Mammary microvascular endothelial cell (primary cell): ENCODE measurements at places on chromosomes 5 and 9. TPM values are rescaled to one million over a fixed set of nuclear protein-coding genes. Genes with fewer than 3 reads are reported as not detected.

IRX4 gene
- total RNA-seq = not detected in 2 replicates

N4BP3 gene
- total RNA-seq = 12.3 and 13.1 TPM in 2 replicates

ELAVL2 gene
- 0.64 and 1.1 TPM in 2 replicates for total RNA-seq

UGT3A1 gene
- total RNA-seq = not detected in 2 replicates

FAM221B gene
- not detected in 2 replicates for total RNA-seq

CCL21 gene
- 0.20 and 0.53 TPM in 2 replicates for total RNA-seq

PCDHB5 gene
- total RNA-seq = 0.15 and 0.47 TPM in 2 replicates

PHPT1 gene
- 173 and 189 TPM in 2 replicates for total RNA-seq

PDGFRB gene
- 0.69 and 1.6 TPM in 2 replicates for total RNA-seq

MARCOL gene
- total RNA-seq = not detected in 2 replicates

PCDHA9 gene
- total RNA-seq = 0.13 TPM in 1 of 2 replicates, not detected in the other

ARHGEF39 gene
- total RNA-seq = 3.1 and 3.5 TPM in 2 replicates

WNT8A gene
- not detected in 2 replicates for total RNA-seq
